ENCODE measurements at places on chromosomes 5 and 9. TPM values are rescaled to one million over a fixed set of nuclear protein-coding genes. Genes with fewer than 3 reads are reported as not detected.

GRCh38 chr9:75169623-75170022 lies 81.3 kb downstream of the OSTF1 start:
- DNase-seq: no peak

DNA sequence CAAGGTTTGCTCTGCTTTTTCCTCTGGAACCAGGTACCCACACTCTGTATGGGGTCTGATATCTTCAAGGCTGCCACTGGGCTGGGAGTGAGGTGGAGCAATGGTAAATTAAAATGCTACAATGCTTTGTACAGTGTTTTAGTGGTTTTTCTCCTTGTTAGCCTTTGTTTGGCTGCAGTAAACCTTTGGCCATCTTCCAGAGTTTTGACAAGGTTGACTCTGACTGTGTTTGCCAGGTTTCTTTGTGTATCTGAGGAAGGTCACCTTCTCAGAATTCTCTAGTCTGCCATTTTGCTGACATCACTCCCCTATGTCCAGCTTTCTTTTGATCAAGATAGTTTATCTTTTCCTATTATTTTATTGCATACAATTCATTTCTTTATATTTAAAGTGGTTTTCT lies 11.2 kb downstream of the SPATA31D1 start:
- no peak for DNase-seq

The COL15A1 gene
- total RNA-seq: 55.5 TPM

The SLCO6A1 gene
- total RNA-seq: 30.1 TPM

- DNase-seq: no peak
These were observed 100.1 kb upstream of the TNFAIP8 start for GRCh38 chr5:119255571-119256356.

- DNase-seq: no peak
These were observed 232.5 kb upstream of the MSX2 start for GRCh38 chr5:174491761-174492350.

DNA sequence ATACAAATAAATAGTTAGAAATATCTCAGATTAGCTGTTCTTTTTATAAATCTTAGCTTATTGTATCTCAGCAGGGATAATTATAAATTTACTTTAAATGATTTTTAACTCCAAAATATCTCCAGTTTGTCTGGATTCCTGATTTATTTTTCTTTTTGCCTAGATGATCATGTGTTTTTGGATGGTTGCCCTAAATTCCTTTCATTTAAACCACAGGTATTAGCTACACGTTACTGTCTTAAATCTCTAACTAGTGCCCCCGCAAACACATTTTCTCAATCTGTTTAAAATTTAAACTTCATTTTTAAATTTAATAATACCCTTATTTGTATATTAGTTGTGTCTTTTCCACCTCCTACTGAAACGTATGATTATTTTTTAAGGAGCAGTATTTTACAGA lies 5.6 kb downstream of the FER start:
- no peak for DNase-seq

GRCh38 chr5:122321921-122322320 lies 9.9 kb downstream of the SNCAIP start:
- DNase-seq: no peak

All from testis (tissue), 5 donors.